Uterus (tissue), 4 donors: ENCODE measurements at places on chromosomes 5 and 9.

- no peak for DNase-seq
These were observed 31.2 kb downstream of the NLN start for GRCh38 chr5:65753189-65753588.

DNA sequence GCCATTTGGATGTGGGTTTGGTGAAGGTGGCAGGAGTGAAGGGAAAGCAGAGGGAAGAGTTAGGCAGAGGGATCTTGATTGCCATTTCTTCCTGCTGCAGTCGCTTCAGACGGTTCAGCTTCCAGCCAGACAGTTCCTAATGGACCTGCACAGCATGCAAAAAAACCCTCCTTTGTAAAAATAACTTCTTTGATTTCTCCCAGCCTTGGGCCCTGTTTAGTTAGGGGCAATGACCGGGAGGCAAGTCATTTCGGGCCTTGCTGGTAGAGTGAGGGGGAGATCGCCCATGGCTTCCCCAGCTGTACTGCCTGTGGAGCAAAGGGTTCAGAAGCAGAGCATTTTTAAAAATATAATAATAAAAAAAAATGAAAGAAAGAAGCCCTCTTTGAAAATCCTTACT, 67.2 kb upstream of the TLE1 start:
- DNase-seq: no peak

DNA sequence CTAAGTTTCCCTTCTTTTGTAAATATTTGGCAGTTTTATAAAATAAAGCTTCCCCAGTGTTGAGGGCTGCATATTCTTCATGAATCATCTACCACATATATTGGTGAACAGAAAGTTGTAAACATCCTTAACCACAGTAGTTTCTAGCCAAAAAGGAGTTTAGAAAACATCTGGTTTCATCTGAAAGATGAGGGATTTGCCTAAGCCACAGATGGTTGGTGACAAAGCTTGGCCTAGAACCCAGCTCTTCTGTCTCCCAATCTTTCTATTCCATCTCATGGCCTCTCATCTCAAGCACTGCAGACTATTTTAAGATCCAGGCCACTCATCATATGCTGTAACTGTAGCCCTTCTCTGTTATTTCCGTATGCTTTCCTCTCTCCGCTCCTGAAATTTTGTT, 232.3 kb upstream of the TRPM3 start:
- no peak for DNase-seq

DNA sequence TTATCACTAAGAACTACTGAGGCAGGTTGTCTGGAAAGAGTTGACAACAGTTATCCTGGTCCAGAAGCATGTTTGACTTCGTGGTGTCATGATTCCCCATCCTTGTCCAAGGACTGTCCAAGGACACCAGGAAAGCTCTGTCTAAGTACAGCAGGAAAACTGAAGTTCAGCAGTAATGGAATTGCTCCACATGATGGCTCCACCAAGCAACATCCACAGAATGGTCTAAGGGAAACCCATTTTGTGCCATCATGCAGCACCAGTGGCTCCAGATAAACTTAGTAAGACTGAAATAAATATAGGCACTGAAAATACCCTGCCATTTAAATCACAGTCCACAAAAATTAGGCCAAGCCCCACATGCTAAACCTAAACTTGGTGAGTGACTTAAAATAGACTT, 192.8 kb downstream of the CDH18 start:
- DNase-seq: no peak

DNA sequence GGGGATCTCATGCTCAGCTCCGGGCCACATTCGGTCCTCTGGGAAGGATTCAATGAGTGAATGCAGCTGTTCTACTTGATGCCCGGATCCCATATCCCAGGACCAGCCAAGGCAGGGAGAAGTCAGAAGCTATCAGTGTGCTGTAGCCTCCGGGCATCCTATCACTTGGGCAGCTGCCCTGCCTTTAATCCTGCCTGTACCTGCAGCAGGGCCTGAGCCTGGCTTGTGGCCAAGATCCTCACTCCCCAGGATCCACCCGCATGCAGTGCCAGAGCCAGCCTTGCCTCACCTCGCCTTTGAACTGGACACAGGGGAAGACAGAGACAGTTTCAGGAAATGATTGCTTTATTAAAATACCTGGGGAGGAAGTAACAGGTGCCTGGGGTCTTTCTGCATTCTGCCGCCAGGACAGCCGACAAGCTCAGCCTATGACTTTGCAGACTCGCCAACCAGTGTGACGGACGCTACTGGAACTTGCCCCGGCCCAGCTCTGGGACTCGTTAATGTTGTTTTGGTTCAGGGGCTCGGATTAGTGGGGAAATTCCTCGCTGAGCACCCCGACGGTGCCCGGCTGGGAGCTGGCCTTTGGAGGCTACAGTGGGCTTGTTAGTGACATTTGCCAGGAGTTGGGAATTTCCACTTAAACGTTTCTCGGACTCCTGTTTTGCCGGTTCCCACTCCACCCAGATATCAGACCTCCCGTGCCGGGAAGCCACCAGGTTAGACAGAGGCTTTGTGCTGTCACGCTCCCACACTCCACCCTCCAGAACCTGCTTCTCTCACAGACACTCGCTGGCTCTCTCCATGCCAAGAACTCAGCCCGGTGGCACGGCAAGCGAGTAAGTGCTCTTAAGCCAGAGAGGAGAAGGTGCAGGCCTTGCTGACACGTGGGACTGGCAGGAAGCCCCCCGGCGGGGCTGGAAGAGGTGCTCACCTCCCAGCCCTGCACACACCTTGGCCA, 721 bp downstream of the PTGES start:
- no peak for DNase-seq

GRCh38 chr5:143138839-143139238, 264.6 kb downstream of the NR3C1 start:
- no peak for DNase-seq
